ENCODE measurements at places on chromosomes 12 and 14.

DNA sequence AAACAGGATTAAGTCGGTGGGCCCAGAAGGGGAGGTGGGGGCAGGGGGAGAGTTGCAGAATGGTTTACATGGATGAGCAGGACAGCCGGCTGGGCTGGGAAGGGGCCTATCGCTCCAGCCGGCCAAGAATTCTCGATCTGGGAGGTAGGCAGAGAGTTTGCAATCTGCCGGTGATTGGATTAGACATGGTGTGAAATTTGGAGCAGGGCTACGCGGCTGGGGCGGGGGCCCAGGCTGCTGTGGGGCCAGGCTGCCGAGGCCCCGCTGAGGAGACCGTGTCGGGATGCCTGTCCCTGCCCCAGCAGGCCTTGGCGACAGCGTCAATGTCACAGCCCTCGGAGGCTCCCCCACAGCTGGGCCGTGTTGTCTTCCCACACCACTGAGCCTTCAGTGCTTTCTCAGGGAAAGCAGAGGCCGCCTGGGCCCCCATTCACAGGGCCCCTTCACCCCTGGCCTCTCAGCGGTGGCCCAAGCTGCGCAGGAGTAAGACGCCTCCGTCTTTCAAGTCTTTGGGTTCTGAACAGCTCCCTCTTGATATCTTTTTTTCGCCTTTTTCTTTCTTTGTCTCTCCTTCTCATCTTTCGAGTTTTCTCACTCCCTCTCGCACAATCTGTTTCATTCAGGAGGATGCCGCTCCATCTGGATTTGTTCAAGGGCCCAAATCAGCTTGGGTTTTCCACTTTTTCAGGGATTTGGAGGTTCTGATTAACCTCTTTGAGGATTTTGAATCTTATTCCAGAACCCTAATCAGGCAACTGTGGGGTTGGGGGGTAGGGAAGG lies 117.5 kb upstream of the PARP11 start:
- no peak for DNase-seq

DNA sequence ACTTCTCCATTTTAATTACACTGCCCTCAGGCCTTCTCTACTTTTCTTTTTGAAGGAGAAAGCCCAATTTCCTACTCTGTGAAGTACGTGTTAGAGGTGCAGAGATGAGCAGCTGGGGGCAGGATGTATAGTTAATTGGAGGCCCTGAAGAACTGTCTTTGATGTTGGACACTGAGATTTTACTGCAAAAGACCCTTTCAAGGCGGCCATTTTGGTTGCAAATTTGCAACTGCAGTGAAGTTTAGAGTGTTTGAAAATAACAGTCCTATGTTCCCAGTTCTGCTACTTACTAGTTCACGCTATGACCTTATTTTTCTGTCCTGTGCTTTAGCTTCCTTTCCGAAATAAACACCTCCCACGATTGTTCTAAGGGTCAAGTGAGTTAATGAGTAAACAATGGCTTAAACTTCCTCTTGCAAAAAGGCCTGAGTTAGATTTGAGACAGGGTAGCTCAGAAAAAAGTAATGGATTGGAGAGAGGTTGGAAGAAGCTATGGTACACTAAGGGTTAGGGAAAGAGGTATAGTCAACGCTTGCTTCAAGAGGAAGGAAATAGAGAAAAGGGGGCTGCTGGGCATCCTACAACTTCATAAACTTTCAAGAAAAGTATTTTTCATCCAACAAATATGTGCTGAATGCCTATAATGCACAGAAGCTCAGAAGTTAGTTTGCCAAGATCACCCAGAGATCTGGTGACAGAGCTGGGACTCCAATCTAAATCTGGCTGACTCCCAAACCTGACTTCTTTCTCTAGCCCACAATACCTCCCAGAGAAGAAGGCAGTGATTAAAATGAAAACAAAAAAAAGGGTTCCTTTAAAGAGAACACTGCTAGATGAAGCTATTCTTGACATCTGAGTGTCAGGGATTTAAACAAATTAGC lies 26.4 kb upstream of the DICER1 start:
- DNase-seq: peak; percentile 52

GRCh38 chr12:131065279-131065678 lies 111.6 kb downstream of the ADGRD1 start:
- DNase-seq: no peak

- no peak for DNase-seq
Measured at GRCh38 chr14:92631098-92631497, 117.3 kb downstream of the LGMN start.

DNA sequence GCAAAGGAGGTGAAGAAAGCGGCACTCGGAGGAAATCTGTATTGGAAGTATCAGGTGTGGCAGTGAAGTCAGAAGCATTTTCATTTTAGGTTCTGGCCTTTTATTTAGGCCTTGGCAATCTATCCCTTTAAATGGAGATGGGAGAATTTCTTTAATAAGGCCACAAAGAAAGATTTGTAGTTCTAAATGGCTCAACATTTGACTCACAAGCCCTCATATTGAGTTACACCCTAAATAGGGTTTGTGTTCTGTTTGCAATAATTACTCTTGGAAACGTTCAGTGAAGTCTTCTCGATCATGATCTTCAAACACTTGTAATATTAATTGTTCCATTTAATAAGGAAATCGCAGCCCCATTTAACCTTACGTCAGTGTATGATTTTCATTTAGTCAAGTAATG lies 25.3 kb upstream of the TMEM260 start:
- no peak for DNase-seq

- DNase-seq: no peak
Measured at GRCh38 chr12:125071456-125071855, 6.2 kb downstream of the AACS start.

DNA sequence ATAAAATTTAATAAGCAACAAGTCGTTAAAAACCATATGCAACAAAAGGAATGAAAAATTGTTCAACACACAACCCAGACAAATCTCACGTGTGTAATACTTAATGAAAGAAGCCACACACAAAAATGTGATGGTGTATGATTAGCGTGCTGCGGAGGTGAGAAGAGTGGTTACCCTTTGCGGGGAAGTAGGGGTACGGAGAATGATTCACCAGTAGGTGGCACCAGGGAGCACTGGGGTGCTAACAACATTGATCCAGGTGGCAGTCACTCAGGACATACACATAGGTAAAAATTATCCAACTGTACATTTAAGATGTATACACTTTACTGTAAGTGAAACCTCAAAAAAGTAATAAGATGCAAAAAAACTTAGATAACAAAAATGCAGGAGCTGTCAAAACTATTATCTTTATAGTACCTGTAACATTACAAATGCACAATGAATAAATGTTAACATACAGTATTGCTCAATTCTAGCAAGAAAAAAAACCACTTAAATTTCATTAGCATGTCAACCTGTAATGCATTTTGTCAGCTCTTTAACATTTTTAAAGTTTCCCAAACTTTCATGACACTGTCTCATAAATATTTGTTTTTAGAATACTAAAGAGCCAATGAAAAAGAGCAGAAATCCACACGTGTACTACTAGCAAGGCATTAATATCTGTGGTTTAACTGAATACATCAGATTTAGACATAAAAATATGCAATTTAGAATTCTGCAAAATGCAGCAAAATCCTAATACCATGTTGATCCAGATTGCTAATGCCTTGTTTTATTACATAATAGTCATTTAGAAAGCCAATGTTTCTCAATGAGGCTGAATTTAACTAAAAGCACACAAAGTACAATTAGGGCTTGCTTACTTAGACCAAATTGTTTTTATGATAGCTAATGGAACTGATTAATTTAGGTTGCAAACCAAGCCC lies 46.7 kb downstream of the TMCC3 start:
- no peak for DNase-seq

DNA sequence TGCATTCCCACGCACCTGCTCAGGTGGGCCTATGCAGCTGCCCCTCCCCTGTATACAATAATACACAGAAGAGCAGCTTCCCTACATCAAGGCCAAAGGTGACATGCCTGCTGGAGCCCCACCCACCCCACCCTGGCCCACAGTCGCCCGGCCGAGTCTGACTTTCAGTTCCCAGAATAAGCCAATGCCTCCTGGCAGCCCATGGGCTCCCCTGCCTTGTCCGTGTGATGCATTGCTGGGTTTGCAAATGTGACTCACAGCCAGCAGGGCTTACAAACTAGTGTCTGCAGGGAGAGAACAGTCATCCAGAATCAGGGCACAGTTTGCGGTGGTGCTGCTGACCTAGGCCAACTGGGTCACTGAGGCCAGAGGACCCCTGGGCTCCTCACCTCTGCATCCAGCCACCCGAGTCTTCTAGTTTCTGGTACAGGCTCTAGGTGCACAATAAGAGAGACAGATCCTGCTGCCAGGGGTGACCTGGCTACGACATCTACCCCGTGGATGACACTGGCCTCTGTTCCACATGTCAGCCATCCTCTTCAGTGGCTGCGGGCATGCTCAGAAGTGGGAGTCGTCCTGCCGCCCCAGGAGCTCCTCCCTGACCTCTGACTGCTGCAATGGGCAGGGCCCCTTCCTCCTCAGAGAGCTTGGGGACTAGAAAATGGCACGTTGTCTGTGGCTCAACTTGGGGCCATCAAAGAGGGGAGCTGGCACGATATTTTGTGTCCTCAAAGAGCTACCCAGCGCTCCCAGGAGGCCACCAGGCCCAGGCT lies 84.5 kb downstream of the CHGA start:
- DNase-seq: peak; percentile 86

DNA sequence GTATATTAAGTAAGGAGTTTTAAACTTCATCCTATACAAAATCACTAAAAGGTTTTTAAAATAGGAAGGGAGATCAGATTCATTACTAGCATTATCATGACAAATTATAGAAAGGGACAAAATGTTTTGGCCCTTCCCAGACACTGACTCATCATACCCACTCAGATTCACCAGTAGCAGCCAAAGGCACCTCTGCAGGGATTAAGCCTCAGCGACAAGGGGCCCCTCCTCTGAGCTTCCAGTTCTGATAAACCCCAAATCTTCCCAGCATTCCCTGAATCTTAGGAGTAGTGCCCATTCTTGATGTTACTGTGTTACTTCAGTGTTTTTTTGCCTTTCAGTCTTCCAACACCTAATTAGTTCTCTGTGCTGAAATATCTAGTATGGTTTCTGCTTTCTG lies 14.5 kb downstream of the KRAS start:
- no peak for DNase-seq

DNA sequence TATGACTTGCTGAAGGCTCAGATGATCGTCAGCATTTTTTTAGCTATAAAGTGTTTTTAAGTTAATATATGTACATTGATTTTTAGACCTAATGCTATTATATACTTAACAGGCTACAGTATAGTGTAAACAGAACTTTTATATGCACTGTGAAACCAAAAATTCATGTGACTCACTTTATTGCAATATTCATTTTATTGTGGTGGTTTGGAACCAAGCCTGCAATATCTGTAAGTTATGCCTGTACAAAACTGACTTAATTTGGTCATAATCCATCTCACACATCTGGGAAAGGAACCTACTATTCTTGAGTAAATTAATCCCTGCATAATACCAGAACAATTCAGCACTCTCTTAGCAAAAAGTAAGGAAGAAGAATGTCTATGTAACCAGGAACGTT lies 390.7 kb downstream of the SYT1 start:
- DNase-seq: no peak

GRCh38 chr12:132236930-132237771 lies 92.2 kb downstream of the GALNT9 start:
- DNase-seq: no peak

GRCh38 chr12:70798016-70798783 lies 122.3 kb downstream of the PTPRR start:
- DNase-seq: no peak

GRCh38 chr14:103535081-103535890 lies 6.3 kb downstream of the TRMT61A start:
- no peak for DNase-seq

DNA sequence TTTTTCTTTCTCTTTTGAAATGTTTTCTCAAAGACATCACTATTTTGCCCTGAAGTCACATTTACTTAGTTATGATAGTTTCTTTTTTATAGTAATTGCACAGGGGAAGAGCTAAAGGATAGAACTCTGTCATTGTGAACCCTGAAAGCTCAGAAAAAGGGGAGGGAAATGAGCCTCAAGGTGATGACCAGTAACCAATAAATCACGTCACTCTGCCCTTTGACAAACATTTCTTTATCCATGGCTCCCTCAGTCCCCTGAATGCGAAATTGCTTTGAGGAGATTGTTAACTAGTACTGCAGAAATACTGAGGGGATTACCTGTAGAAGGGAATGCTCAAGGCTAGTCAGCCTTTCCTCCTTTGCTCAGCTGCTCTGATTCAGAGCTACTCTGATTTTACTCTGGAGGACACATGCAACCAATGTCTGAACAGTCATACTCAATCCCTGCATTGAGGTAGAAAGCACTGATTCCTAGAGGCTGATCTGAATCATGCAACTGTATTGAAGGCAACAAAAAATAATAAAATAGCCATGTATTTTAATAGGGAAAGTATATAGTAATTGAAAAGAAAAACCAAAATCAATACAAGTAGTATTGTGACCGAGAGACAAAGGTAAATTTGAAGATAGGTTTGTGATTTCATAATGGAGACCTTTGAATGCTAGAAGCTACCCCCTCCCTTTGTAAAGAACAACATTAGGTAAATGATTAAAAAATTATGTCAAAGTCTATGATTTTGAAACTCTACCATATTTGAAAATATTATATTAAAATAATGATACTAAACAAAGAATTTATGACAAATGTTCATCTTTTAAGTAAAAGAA lies 24.7 kb downstream of the SLCO1B1 start:
- DNase-seq: no peak

- DNase-seq: no peak
Measured at GRCh38 chr14:71491931-71492330, 440.3 kb upstream of the RGS6 start.

DNA sequence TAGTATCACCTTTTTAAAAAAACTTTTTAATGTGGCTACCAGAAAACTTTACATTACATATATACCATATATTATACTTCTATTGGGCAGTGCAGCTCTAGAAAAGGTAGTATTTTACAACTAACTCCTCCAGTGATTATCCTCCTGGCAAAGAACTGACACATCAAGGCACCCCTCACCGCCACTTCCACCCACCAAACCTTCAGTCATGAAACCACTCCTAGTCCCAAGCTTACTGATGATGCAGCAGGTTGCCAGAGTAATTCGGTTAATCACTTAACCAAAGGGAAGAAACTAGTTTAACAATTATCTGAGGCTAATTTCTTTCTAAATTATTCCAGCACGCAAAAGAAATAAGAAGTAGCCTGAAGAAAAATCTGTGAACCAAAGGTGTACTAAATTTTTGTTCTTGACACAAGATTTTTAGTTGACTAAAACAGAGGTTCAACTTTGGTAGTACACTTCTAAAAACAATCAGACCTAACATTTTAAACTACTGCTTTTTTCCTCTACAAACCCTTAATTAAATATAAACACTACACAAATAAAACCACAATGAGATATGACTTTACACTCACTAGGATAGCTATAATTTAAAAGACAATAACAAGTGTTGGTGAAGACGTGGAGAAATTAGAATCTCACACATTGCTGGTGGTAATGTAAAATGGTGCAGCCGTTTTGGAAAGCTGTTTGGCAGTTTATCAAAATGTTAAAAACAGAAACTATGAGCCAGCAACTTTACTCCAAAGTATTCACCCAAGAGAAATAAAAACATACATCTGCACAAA lies 16.7 kb downstream of the SPPL3 start:
- DNase-seq: peak; percentile 51

- no peak for DNase-seq
Measured at GRCh38 chr14:96151242-96151641, 53.4 kb upstream of the BDKRB2 start.

All from kidney tubule cell (primary cell).